SHP77 treated with DMSO at 0.1 percent for 48 hours (cell line): ENCODE measurements at places on chromosomes 12 and 14.

DNA sequence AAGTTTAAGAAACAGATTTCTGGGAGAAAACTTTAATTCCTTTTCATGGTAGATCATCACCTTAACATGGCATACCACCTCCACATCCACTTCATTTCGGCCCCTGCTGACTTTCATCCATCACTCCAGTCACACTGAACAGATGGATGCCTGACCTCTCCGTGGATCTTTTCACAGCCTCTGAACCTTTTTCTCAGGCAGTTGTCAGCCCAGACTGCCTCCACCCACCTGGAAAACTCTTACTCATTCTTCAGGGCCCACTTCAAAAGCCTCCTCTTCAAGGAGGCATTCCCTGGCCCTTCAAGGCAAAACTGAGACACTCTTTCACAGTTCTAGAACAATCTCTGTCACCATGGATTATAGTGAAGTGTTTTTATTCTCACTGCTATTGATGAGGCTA is 52.9 kb downstream of the GXYLT1 start:
- no peak for DNase-seq

GRCh38 chr14:33610121-33610520 is 340.8 kb downstream of the EGLN3 start:
- DNase-seq: no peak

- no peak for DNase-seq
Measured at GRCh38 chr12:103503546-103504480, 8.0 kb upstream of the C12orf42 start.

DNA sequence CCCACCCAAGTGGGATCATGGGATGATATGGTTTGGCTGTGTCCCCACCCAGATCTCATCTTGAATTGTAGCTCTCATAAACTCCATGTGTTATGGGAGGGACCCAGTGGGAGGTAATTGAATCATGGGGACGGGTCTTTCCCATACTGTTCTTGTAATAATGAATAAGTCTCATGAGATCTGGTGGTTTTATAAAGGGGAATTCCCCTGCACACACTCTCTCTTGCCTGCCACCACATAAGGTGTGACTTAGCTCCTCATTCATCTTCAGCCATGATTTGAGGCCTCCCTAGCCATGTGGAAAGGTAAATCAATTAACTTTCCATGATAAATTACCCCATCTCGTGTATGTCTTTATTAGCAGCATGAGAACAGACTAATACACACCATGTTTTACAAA is 109.2 kb downstream of the IGF1 start:
- no peak for DNase-seq

GRCh38 chr12:5480938-5481303 is 49.0 kb downstream of the NTF3 start:
- no peak for DNase-seq

- DNase-seq: no peak
Measured at GRCh38 chr14:68637106-68638021, 155.5 kb downstream of the ZFP36L1 start.

GRCh38 chr12:28905220-28905955 is 243.7 kb upstream of the FAR2 start:
- no peak for DNase-seq

DNA sequence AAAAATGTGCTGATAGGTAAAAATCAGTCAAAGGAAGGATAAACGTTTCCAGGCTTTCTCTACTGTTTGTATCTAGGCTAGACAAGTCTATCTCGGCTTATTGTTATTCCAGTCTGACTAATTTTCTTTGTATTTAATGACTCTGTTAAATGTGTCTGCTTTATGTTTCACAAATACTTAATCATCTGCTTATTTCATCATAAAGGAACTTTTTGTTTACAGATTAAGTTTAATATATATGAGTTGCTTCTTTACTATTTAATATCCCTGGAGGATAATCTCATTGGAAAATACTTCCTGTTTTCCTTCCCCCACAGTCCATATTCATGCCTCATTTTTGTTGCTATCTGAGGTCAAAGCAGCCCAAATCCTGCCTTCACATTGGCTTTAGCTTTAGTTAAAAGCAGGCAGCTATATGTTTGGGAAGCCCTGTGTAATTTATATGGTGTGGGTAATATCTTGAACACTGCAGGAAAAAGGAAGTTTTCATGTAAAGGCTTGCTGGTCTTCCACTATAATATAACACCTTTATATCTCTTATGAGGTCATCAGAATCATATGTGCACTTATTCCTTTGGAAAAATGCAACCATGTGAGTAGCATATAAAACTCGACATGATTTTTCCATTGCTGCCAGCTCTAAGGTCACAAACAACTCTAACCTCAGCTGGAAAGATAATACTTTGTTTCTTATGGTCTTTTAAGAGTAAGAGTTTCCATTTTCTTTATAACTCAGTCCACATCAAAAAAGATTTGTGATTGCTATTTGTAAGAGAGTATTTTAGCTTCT is 76.8 kb downstream of the ALX1 start:
- DNase-seq: no peak

- peak; percentile 62 for DNase-seq
Measured at GRCh38 chr12:116759783-116760621, 21.9 kb downstream of the RNFT2 start.

DNA sequence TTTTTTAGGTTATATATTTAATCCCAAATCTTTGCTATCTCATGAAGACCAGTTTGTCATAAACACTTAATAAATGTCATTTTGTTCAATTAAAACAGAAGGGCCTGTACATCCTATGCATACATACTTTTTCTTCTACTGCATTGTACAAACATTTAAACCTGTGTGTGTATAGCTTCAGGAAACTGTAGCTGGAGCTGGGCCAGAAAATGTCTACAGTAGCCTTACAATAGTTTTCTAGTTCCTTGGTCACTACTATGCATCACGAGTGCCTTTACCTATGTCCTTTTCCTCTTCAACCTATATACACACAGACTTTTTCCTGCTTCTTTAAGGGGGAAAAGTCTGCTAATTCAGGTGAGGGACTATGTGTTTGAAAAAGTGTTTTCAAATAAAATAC is 302.8 kb downstream of the PAWR start:
- no peak for DNase-seq

GRCh38 chr14:92486881-92487280 is 26.7 kb upstream of the RIN3 start:
- no peak for DNase-seq

DNA sequence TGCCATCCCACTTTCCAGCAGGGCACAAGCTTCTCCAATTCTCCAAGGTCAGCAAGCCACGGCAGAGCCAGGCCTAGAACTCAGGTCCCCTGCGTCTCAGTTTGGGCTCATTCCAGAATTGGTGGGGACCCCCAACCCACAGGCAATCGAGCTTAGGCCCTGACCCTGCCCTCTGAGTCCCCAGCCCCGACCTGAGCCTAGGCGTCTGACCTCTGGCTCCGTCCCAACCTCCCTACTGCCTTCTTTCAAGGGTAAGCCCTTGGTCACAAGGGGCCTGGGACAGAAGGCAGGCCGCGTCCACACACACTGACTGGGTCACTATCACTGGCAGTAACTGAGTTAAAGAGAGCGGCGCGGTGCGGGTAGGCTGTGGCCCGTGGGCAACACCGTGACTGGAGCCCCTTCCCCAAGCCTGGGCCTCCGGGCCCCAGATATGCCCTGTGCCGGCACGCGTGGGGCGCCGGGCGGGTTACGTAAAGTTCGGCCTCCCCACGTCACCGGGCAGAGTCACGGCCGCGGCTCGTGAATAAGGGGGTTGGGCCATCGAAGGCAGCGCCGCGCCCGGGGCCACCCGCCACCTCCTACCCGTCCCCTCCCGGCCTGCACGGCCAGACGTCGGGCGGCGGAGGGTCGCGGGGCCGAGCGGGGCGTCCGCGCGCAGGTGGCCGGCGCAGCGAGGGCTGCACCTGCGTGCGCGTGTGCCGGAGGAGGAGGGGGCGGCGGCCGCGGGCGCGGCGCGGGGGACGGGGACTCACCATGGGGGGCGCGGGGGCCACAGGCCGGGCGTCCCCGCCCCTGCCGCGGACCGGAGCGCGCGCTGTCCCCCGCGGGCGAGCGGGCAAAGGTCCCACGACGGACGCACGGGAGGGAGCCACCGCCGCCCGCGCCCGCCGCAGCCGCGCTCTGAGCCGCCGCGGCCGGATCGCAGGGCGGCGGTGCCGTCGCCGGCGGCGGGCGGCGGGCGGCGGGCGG is 516 bp downstream of the ANKRD9 start:
- no peak for DNase-seq
